ENCODE measurements at places on chromosomes 2 and 18.

GRCh38 chr2:130963849-130964793 lies 127.4 kb downstream of the ARHGEF4 start:
- DNase-seq: peak; percentile 57

DNA sequence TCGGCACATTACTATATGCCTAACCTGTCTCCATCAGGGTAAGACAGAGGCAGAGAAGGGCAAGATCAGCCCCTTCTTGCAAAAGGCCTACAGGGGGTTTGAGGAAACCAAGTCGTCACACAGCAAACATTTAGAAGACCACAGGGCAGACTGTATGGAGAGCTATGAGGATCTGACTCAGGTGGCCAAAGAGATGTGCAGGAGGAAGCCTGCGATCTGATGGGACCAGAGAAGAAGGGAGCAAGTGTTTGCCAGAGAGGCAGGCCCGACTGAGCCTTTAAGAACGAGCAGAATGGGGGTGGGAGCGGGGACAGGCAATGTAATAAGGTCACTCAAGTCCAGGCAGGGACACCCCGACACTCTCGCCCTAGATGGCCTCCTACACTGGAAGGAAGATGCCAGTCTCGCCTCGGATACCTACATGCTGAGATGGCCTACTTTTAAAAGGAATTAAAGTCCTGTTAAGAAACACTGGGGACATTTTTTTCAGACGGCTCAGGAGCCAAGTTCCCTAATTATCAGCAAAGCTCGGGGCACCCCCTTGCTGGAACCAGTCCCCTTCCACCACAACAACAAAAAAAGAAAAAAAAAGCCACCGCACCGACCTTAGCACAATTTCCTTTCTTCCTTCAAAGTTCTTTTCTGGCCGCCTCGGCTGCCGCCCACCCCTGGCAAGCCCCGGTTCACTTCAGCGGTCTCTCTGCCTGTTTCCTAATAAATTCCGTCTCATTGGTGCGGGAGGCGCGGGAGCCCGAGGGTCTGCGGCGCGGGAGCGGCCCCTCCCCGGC lies 1.5 kb downstream of the SFXN5 start:
- no peak for DNase-seq

GRCh38 chr18:52937840-52938239 lies 597.8 kb downstream of the DCC start:
- no peak for DNase-seq

DNA sequence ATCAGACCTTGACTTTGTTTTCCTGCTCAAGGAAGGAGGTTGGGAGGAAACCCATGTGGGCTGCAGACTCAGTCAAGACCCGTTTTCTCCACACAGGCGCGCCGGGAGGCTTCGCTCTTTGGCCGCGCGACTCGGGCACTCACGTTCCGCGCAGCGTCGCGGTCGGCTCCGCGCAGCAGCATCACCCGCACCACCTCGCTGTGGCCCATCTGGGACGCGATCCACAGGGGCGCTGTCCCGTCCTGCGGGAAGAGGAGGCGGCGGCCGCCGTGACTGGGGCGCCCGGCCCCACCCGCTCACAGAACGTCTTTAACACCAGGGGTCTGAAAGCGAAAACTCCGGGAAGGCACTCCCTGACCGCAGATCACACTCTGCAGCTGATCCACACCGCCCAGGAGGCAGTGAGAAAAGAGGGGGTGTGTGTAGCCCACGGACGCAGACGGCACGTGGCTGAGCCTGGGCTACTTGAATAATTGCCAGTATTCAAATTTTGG lies 33.1 kb upstream of the NPC1 start:
- no peak for DNase-seq

DNA sequence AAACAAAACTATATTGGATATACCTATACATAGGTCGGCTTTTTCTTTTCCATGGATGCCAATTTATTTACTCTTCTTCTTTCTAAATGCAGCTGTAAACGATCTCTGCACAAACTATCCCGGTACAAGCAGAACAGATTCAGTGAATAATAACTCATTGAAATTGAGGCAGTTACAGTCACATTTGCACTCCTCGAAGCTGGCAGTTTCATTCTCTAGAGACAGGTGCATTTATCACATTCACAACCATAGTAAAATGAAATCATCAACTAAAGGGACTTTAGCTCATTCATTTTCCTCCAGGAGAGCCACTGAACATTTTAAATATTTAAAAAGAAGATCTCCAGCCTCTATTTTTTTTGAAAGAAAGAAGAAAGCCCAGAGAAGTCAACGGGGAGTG lies 551.7 kb downstream of the LRP1B start:
- DNase-seq: no peak

DNA sequence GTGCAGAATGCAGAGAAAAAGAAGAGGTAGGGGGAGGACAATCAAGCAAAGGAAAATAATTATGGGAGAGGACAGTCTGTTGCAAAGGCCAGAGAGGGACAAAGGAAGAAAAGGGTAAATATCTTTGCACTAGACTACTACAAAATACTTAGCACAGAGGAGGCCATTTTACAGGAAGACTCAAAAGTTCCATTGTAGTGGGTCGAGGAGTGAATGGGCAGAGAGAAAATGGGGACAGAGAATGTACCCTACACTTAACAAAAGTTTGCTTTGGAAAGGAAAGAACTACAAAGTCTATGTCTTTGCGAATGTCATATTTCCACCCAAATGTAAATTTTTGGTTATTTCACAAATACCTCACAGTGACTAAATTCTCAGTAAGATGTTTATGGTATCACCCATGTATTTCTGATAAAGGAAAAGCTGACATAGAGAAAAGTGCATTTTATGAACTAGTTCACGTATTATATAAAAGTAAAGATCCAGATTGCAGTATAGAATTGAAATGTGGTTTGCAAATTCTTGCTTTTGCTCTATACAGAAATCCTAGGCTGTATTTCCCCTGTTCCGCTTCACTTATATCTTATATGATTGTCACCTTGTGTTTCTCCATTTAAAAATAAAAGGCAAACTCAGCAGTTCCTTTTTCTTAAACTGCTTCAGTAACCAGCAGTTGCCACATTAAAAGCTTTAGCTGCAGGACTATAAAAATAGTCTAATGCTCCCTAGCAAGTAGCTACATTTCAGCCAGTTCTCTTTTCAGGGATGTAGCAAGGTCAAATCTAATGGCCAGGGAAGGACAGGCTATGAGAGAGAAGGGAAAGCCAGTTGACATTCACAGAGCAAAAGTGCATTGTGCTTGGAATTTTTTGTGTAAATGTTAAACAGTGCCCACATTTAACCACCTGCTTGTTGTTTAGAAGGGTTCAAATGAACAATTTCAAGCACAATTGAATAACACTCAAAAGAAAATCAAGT lies 79.7 kb upstream of the CYTIP start:
- peak; percentile 62 for DNase-seq

DNA sequence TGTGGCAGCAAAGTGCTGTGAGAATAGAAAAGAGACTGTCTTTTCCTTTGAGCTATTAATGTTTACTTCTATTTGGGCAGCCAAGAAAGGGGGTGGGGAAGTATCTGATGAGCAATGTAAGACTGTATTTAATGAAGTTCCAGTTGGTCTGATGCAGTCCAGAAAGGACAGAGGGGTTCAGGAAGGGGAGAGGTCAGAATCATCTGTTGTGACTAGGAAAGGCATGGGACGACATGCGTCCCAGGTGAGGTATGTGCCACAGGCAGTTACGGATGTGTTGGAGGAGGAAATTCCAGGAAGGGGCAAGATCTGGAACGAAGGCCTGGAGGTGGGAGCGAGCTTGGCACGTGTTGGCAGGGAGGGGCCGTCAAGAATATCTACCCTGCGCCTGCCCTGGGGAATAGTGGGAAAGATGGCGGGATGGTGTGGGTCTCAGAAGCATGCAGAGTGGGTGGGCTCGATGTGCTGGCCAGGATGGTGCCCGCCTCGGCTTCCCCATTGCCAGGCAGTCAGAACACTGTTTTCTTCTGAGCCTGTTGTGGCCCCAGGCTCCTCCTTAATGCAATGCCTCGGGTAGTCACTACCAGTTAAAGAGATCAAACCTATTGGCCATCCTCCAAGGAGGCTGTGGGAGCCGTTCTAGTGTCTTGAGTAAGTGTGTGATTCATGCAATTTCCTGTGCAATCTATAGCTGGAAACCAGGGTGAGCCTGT lies 57.8 kb upstream of the TXNDC2 start:
- no peak for DNase-seq

DNA sequence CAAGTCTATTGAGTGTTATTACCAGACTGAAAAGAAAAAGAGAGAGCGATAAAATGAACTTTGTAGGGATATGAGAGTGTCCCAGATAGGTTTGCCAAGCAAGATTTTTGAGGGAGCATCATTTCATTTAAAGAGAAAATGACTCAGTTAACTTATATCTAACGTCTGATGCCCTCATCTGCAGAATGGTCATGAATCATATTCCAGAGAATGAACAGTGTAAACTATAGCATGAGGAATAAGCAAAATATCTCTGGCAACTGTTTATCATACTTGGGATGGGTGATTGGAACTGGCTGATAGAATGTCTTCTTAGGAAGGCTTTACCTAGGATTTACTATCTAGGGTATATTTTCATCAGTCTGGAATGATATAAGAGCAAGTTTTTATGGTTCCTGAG lies 289.4 kb downstream of the CMPK2 start:
- DNase-seq: no peak

All from NCI-H1930 (cell line).